Progenitor cell of endocrine pancreas (in vitro differentiated cells): ENCODE measurements at places on chromosomes 11 and 22.

DNA sequence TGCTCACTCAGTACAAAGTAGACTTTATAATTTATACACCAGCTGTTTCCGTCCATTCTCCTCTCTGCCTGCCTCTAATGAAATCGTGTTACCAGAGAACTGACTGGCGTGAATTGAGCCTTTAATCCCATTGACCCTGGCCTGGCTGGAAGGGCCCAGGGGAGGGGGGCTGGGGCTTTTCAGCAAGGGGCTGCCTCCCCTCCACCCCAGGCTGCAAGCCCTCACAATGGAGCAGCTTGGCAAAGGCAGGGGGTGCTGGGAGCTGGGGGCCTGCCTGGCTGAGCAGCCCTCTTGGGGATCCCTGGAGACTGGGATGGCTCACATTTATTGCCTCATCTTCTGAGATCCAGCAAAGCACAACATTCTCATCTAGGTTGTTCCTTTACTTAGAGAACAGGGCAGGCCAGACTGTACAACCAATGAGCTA, 25.8 kb upstream of the LMO1 start:
- no peak for DNase-seq

- no peak for DNase-seq
Observed at GRCh38 chr11:33449798-33450197, 192.6 kb downstream of the HIPK3 start.

DNA sequence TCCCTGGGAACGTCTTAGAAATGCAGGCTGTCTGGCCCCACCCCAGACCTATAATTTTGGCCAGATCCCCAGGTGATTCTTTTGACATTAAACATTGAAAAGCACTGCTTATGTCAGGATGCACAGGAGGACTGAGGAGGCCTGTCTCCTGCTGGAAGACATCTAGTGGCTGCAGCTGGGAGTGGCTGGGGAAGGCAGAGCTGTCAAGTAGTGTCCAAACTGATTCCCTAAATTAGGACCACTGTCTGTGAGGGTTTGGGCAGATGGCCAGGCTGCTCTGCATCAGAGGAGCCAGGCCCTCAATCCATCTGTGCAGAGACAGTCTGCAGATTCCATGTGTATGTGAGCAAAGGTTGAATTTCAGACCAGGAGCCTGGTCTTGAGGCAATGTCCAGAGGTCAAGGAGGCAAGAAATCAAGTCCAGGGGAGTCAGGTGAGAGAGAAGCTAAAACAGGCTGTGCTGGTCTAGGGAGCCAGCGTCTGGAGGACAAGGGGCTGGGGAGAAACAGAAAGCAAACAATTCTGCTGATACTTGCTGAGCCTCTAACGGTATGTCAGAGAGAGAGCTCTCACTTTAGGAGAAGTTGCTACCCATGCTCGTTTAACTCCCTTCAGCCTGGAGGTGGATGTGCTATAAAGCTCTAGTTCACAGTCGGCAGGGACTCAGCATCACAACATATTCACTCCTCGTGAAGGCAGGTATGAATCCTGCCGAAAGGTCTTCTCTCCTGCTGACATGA, 15.3 kb upstream of the SYTL2 start:
- no peak for DNase-seq

DNA sequence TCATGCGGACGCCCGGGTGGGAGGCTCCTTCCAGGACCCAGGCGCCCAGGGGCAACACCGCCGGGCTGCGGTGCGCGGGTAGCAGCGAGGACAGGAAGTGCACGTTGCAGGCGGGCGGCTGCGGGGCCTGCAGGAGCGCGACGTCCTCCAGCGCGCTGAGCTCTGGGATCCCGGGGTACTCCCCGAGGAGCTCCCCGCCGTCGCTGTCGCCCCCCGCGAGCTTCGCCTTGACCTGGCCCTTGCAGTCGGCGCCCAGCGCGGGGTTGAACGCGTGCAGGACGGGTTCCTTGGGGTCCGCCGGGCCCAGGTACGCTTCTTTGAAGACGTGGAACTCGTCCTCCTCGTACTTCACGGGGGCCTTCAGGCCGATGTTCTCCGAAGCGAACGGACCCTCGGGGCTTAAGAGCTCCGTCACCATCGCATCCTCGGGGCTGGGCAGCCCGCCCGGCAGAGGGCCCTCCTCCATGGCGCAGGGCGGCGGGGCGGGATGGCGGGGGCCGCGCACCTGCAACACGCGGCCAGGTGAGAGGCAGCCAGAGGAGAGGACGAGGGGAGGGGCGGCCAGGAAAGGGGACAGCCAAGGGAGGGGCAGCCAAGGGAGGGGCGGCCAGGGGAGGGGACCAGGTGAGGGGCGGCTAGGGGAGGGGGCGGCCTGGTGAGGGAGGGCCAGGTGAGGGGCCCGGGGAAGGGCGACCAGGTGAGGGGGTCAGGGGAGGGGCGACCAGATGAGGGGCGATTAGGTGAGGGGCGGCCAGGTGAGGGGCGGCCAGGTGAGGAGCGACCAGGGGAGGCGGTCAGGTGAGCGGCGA, 921 bp downstream of the TESMIN start:
- DNase-seq: peak; percentile 60

GRCh38 chr11:75463106-75463774, 30.2 kb upstream of the KLHL35 start:
- DNase-seq: no peak

- no peak for DNase-seq
Observed at GRCh38 chr11:61683961-61684869, 4.0 kb downstream of the DAGLA start.
